Activated CD4-positive, alpha-beta T cell treated with anti-CD3 and anti-CD28 coated beads, Interleukin-2, amount 50 U/mL, for 48 hours (primary cell): ENCODE measurements at places on chromosomes 7 and 10.
A peak's percentile ranks its signal among the peaks of the same experiment; 100 is the strongest.

- DNase-seq = no peak
These were observed 74.0 kb upstream of the SEC61G start for GRCh38 chr7:54833001-54833467.

DNA sequence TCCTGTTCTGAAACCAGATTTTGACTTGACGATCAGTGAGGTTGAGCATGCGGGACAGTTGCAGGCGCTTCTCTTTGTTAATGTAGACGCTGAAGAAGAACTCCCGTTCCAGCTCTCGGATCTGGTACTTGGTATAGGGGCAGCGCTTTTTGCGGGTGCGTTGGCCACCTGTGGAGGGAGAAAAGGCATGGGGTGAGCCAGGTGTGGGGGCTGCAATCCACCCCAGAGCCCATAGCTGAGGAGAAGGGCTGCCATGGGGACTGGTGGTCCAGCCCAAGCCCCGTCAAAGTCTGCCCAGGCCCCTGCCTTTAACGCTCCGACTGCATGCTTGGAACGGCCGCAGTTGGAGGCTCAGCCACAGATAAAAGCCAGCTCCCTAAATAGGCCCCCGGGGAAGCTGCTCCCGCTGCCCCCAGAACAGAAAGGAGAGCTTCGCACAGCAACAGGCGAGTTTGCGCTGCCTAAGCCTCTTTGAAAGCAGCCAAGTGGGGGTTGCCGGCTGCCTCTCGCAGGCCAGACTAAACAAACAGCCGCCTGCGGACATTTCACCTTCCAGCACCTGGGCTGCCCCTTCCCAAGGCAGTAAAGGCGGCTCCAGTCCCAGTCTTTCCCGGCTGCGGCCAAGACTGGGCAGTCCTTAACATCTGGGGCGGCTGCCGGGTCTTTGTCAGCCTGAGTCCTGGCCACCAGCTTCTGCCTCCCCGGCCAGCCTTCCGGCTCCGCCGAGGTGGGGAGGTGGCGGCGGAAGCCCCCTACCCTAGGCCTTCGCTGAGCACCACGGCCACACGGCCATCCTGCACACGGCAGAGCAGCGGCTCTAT, 2.0 kb downstream of the HOXA11 start:
- peak; percentile 3 for DNase-seq

- no peak for DNase-seq
These were observed 158.5 kb upstream of the YAE1 start for GRCh38 chr7:39407723-39408122.

- DNase-seq = no peak
These were observed 199.5 kb downstream of the SH2D4B start for GRCh38 chr10:80737209-80737608.

- no peak for DNase-seq
These were observed 590.2 kb downstream of the SH2D4B start for GRCh38 chr10:81127931-81128330.

DNA sequence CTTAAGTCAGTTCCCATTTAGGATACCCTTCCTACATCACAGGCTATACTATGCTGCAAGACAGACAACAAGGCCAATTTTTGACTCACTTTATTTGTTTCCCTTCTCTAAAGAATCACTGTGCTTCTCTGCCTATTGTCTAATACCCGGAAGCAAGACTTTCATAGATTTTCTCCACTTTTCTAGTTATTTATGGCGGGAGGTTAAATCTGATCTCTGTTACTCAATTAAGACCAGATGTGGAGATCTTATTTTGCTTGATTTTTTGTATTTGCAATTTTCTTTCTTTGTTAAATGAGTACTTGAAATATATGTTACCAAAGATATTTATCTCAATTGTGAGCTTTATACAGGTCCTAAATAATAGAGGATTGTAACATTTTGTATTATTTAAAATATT, 511.5 kb downstream of the ATRNL1 start:
- DNase-seq = no peak

DNA sequence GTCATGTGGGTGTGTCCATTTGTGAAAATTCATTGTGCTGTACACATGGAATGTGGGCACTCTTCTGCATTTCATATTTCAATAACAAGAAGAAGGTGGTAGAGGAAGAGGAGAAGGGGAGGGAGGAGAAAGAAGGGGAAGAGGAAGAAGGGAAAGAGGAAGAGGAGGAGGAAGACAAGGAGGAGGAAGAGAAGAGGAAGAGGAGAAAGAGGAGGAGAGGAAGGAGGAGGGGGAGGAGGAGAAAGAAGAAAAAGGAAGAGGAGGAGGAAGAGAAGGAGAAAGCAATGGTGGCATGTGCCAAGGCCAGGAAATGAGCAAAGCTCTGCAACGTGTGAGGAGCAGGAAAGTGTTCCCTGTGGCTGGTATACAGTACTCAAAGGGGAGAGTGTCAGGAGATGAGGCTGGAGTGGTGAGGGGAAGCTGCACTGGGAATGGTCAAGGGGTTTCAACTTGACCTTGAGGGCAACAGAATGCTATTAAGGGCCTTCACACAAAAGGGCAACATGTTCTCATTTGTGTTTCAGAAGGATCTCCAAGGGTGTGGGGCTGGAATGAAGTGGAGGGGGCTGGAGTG, 40.5 kb downstream of the WNT2 start:
- DNase-seq = no peak

DNA sequence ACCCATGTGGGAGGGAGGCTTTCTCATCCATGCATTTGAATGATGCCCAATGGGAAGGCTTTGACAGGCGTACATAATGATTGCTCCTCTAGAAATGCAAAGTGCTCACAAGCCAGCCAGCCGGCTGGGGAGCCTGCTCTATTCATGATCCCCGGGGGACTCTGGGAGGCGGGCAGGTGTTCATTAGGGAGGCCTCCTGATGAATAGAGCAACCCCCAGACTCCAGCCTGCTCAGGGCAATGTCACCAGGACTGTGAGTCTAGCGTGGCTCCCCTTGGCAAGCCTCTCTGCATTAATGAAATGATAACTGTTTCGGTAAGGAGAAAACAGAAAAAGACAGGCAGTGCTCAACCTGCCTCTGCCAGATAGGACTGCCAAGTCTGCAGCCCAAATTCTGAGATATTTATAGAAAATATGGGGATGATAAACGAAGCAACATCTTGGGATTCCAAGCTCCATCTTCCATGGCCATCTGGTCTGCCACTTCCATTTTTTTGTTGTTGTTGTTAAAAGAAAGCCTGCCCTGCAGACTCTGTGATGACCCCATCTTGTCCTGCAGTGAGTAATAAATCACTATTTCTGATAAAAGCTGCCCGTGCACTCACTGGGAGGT, 236.4 kb downstream of the PRPF18 start:
- DNase-seq = no peak

GRCh38 chr7:38187794-38188440, 9.9 kb downstream of the STARD3NL start:
- no peak for DNase-seq

- DNase-seq = no peak
These were observed 9.6 kb downstream of the UNCX start for GRCh38 chr7:1242256-1242605.

DNA sequence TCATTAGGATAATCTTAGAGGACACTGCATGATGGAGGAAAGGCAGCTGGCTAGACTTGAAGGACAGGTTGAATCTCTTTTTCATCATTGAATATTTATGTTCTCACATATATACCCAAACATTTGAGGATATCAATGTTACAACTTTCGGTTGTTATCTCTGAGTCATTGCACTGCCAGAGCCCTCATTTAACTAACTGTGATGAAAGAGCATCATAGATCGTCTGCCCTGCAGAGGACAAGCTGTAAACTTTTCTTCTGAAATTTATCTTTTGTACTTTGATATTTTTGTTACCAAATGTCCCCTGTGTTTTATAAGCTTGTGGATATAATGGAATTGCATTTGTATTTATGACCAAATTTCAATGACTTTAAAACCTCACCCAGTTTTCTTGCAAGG, 298.7 kb downstream of the PHF14 start:
- DNase-seq = no peak

DNA sequence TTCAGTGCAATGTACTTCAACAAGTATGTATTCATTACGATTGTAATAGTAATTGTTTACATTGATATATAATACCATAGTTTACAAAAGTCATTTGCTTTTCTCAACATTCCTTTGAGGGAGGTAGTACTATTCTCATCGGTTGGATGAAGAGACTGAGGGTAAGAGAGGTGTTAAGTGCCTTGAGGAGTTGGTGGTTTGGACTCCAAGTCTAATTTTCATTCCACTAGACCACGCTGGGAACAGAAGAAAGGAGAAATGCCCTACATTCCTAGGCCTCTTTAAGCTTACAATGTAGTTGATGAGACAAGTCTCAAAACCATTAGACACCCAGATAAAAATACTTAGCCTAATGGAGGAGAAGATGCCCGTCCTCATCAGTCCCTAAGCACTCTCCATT, 28.6 kb downstream of the CDK1 start:
- no peak for DNase-seq

DNA sequence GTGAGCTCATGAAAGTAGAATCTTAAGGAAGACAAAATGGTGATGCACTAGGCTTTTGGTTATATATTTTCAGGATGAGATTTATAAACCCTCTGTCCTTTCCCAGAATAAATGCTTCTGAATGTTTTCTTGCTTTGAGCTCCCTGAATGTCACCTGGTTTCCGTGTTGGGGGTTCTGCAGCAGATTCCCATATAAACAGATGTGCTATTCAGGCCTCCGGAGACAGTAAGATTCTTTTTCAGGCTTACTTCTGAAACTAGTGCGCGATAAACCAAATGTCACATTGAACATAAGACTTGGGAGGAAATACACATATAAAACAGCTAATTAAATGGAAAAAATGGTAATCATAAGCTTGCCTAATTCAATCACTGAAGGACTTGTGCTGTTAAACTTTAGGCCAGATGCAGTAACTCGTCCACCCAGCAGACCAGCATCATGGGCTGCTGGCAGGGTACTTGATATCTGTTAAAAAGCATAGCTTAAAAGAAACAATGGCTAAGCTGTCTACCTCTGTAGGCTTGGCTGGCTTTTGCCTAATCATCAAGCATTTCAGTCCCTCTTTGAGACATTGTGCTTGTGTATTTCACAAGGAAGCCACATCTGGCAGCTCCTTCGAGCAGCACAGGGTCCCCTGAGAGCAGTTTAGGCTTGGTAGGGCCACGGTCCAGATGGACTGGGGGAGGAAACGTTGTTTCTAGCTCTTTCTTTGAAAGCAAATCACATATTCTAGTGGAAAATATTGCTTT, 281.2 kb upstream of the KIAA1217 start:
- no peak for DNase-seq

DNA sequence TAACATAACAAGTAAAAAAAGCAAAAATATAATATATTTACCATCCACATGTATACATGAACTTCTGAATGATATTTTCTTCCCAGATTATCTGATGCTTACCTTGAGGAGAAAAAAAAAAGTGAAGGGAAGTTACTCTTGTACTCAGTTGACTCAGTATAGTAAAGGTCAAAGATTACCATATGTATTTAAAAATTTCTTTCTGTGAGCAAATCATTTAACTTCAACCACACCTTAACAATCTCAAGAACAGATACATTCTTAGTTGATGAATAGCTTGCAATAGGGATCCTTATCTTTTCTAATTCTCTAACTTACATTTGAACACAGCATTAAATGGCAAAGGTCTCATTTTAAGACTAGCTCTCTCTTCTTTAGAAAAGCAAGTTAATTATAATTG, 29.8 kb downstream of the PRR15 start:
- no peak for DNase-seq

DNA sequence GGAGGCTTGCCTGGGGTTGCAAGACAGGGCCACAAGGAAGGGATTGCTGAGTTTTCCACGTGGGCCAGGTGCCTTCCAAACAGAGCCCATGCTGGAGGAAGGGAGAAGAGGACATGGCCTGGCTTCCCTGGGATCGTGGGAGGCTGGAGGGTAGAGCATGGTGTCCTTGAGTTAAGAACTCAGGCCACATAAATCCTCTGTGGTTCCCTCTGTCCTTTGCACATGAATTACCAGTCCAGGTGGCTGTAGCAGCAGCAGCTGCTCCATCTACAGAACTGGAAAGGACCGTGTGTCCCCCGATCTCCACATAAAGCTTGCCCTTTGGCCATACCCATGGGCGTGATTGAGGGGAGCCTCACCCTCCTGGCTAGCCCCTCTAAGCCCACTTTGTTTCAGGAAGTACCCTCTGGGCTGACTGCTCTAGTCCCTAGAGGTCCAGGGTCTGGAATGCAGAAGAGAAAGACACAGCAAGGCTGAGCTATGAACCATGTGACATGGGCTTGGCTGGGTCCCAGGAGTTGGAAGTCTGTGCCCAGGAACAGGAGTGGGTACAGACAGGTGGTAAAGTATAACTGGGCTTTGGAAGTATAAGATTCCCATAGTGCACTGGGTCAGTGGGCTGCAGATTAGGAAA, 84.9 kb downstream of the C10orf105 start:
- no peak for DNase-seq

DNA sequence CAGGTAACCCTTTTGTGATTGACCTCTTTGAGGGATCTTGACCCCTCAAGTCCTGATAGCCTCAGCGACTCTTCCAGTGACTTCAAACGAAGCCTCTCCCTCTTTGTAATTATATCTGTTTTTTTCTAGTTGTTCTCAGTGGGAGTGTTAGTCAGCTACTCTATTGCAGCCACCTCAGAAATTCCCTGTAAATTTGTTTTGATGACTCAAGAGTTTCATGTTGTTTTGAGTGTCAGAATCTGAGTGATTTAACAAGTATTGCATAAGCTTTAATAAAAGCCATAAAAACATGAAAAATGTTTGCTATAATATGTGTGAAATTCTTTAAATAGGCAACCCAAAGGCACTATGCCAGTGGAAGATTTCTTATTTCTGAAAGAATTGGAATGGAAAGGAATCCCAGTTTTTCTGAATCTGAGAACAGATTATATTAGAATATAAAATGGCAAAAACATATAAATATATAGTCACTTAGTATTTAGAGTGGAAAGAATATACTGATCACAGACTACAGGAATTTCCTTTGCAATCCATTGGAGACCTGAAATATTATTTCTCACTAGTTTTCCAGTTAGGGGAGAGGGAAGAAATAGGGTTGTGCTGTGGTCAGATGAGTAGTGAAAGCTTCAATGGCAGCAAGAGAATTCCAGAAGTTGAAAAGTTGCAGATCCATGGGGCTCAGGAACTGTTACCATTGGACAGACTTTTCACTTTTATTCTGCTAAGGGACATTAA, 94.4 kb upstream of the SEMA3C start:
- no peak for DNase-seq
